ENCODE measurements at places on chromosomes 3 and 15.

DNA sequence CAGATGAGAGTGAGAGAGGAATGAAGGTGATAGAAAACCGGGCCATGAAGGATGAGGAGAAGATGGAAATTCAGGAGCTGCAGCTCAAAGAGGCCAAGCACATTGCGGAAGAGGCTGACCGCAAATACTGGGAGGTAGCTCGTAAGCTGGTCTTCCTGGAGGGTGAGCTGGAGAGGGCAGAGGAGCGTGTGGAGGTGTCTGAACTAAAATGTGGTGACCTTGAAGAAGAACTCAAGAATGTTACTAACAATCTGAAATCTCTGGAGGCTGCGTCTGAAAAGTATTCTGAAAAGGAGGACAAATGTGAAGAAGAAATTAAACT lies 88.9 kb downstream of the EOMES start:
- no peak for DNase-seq

- DNase-seq: peak; percentile 19
Measured at GRCh38 chr3:27357665-27358258, 11.4 kb downstream of the NEK10 start.

DNA sequence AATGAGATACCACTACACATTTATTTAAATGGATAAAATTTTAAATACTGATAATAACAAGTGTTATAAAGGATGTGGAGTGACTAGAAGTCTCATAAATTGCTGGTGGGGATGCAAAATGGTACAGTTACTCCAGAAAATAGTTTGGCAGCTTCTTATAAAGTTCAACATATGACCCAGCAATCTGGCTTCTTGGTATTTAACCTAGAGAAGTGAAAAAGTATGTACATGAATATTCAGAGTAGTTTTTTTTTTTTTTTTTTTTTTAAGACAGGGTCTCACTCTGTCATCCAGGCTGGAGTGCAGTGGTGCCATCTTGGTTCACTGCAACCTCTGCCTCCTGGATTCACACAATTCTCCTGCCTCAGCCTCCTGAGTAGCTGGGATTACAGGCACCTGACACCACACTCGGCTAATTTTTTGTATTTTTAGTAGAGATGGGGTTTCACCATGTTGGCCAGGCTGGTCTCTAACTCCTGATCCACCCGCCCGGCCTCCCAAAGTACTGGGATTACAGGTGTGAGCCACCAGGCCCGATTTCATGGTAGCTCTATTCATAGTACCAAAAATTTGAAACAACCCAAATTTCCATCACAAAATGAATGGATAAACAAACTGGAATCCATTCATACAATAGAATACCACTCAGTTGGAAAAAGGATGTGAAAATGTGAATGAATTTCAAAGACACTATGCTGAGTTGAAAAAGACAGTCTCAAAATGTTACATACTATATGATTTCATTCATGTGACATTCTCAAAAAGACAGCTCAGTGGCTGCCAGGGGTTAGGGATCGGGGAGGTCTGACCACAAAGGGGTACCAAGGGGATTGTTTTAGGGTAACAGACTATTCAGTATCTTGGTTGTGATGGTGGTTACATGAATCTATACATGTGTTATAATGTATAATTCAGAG lies 14.4 kb downstream of the RRP9 start:
- DNase-seq: no peak

- DNase-seq: no peak
Measured at GRCh38 chr3:49793486-49794085, 6.1 kb downstream of the CDHR4 start.

DNA sequence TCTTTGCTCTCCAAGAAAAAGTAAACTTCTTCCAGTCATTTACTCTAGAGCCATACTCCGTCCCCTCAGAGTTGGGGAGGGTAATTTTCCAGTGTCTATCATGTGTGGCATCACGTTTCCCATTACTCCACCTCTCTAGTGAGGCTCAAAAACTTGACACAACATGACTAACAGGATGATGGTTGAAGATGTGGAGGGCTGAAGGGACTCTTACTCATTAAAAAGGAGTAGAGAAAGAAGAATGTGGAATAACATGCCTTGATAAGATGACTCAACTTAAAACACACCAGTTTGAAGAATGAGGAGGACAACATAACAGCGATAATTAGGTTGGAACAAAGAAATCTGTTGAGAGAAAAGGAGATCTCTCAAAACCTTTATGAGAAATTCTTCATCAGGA lies 894.3 kb downstream of the OTOL1 start:
- DNase-seq: no peak

- no peak for DNase-seq
Measured at GRCh38 chr3:155420881-155421486, 127.5 kb upstream of the STRIT1 start.

- no peak for DNase-seq
Measured at GRCh38 chr3:12158387-12159226, at the start of gene TIMP4. Gene TIMP4, minus strand, starts transcription at chr3:12158912. Its CDS starts 72 bp downstream, at chr3:12158840.

- DNase-seq: no peak
Measured at GRCh38 chr15:65651831-65652749, 30.4 kb downstream of the SLC24A1 start.

GRCh38 chr3:54931182-54931581 lies 3.3 kb upstream of the LRTM1 start:
- DNase-seq: no peak

- DNase-seq: no peak
Measured at GRCh38 chr15:48645558-48646330, at the start of gene FBN1. Gene FBN1, minus strand, starts transcription at chr15:48645709. Its CDS starts 940 bp downstream, at chr15:48644769.

DNA sequence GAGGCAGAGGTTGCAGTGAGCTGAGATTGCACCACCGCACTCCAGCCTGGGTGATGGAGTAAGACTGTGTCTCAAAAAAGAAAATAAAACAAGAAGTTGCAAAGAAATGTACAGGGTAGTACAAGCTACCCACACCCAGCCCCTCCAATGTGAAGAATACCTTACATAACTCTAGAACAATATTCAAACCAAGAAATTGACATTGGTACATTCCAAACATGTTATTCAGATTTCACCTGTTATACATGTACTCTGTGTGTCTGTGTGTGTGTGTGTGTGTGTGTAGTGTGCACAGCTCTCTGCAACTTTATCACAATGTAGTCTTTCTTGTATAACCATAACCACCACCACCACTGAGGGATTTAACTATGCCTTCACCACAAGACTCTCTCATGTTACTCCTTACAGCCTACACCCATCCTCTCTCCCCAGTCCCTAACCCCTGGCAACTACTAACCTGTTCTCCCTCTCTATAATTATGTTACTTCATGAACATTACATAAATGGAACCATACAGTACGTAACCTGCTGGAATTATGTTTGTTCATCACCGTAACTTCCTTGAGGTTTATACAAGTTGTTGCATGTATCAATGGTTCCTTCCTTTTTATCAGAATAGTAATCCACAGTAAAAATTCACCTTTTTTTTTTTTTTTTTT lies 16.2 kb upstream of the TJP1 start:
- no peak for DNase-seq

GRCh38 chr3:21447476-21448151 lies 303.4 kb downstream of the ZNF385D start:
- DNase-seq: no peak

GRCh38 chr15:31344823-31345605 lies 18.4 kb downstream of the KLF13 start:
- no peak for DNase-seq

- DNase-seq: no peak
Measured at GRCh38 chr15:92200891-92201290, 192.8 kb upstream of the ST8SIA2 start.

DNA sequence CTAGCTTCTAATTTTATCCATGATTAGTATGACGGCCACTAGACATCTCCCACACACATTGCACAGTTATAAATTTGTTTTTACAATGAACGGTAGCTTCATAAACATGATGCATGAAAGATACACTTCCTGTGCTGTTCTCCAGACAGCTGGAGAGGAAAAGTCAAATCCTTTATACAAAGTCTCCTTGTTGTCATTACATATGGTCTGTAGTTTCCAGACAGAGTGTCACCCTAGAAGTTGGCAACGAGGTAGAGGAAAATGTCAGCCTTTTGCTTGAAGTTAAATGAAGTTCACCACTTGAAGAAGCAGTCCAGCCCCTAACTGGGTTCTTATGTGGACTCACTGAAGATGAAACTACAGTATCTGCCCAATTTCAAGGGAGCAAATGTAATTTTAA lies 253.0 kb upstream of the P2RY1 start:
- DNase-seq: no peak

GRCh38 chr15:66852064-66852905 lies 150.2 kb downstream of the SMAD6 start:
- no peak for DNase-seq

- DNase-seq: no peak
Measured at GRCh38 chr3:125683067-125683829, 88.0 kb upstream of the OSBPL11 start.

DNA sequence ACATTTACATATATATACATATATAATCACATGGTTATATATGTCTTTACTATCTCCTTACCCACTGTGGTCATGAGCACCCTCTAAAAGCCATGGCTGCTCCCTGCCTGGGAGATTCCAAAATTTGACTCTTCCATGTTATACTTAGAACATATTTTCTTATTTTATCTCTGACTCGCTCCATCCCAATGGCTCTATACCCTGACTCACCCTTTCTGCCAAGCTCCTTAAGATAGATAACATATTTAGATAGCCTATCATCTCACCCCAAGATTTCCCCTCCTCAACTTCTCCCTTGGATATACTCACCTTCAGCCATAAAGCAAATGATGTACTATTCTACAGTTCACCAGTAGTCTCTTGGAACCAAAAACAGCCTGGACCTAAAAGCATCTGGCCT lies 65.1 kb downstream of the CD200R1L start:
- DNase-seq: no peak

DNA sequence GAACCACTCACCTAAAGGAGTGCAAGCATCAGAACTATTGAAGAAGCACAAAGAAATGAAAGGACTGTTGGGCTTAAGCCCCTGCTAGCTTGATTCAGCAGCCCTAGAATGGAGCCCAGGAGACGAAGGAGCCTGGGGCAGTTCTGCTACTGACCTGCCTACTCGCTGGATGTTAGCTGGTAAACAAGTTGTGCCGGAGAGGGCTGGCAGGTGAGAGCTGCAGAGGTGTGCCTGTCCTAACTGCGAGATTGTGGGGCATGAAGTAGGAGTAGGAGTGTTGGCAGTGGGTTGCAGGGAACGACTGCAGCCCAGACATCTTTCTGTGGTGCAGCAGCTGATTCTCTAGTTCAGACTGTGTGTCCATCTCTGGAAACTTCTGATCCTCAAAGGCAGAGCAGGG lies 75.2 kb upstream of the GSK3B start:
- no peak for DNase-seq

GRCh38 chr3:172903642-172904320 lies 153.3 kb downstream of the ECT2 start:
- DNase-seq: no peak

DNA sequence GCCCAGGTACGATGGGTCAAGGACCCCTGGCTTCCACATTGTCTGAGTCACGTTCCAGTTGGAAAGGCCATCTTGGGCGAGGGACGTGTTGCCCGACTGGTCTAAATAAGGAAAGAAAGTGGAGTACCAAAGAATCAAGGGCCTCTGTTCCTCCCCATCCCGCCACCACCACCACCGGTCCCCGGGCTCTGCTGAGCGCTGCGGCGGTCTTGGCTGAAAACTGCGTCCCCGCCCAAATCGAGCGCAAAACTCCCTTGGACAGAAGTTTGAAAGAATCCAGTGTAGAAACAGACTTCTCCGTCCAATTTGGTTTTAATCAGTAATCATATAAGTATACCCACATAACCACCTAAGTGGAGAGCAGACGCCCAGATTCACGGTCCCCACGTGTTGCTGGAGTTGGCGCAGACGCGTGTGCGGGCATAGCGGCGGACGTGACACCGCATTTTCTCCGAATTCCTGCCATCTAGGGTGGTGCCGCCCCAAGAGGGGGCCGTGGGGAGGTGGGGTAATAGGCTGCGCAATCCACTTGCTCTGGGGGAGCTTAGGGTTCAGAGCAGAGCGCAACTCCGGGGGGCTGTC lies 243.8 kb upstream of the TOPAZ1 start:
- no peak for DNase-seq

GRCh38 chr3:152100491-152101132 lies 168.1 kb upstream of the MBNL1 start:
- DNase-seq: no peak

DNA sequence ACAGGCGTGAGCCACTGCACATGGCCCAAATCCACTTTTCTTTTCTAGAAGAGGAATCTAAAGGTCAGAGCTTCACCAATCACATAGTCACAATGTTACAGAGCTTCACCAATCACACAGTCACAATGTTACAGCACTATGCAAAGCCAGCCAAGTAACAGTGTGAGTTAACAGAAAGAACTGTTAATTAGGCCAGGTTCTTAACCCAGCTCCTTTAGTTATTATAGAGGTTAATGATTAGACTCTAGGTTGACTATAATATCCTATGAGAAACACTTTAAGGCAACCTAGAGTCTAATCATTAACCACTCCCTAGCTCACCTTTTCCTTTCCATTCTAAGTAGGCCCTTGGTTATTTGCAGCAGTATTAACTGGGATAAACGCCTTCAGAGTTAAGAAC lies 54.0 kb downstream of the TASOR start:
- no peak for DNase-seq

DNA sequence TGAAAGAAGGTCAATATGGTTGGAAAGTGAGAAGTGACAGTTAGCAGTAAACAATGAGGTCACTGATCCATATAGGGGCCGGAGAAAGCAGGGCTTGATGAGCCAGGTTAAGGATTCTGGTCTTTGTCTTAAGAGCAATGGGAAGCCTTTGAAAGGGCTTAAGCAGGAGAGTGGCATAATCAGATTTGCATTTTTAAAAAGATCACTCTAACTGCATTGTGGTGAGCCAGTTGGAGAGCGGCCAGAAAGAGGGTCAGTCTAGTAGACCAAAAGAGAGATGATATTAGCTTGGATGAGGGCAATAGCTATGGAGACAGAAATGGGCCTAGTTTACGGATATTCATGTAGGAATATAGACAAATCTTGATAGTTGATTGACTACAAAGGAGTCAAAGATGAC lies 46.6 kb downstream of the CPNE4 start:
- no peak for DNase-seq

- DNase-seq: no peak
Measured at GRCh38 chr3:93988283-93988682, 8.3 kb downstream of the ARL13B start.

DNA sequence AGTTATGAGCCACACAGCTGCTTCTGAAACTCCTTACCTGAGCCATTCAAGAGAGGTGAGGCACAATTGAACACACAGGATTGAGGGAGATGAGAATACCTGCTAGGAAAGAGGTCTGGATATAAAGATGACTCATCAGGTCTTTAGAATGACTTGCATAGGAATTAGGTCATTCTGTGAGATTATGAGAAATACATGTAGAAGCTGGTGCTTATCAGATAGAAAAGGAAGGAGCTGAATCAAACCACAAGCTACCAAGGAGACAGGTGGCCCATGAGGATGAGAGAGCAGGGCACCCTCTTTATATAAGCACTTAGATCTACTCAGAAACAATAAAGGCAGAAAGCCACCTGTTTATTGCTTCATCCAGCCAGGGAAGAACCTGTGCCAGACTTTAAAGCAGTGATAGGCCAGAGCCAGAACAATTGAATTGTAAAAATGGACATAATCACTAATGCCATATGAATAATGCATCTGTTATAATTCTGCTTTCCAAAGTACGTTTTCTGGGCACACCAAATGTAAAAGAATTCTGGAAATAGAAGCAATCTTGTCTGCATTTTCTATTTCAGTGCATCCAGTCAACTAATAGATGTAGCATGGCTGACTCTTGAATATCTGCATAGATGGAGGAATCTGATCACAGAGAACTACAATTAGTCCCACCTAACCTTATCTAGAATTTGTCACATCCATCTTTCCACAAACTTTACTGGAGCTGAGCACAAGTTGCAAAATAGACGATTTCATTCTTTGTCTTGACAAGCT lies 74.9 kb downstream of the PIK3R4 start:
- no peak for DNase-seq

GRCh38 chr3:45874677-45875346 lies 11.5 kb upstream of the CCR9 start:
- DNase-seq: no peak

Measured in stimulated activated CD4-positive, alpha-beta T cell treated with anti-CD3 and anti-CD28 coated beads, Interleukin-1b, Interleukin-23, amount 100 ng/mL, for 1 hour (primary cell).